ENCODE measurements at places on chromosomes 3 and 15. TPM values are rescaled to one million over a fixed set of nuclear protein-coding genes. Genes with fewer than 3 reads are reported as not detected.

The ARL6IP5 gene
- 48.9 TPM for total RNA-seq

The ROBO2 gene
- 82.4 TPM for total RNA-seq

The SNUPN gene
- 23.5 TPM for total RNA-seq

The EBLN2 gene
- 10.7 TPM for total RNA-seq

The DPPA4 gene
- total RNA-seq, result 87.7 TPM

The MOBP gene
- total RNA-seq, result not detected

The MFN1 gene
- total RNA-seq, result 64.7 TPM

The NOX5 gene
- 0.07 TPM for total RNA-seq

The SNTN gene
- not detected for total RNA-seq

The CIDEC gene
- total RNA-seq, result not detected

The XXYLT1 gene
- total RNA-seq, result 42.9 TPM

The APEH gene
- total RNA-seq, result 118 TPM

The SPTBN5 gene
- 2.7 TPM for total RNA-seq

The GP9 gene
- total RNA-seq, result not detected

The NPAP1 gene
- total RNA-seq, result 0.51 TPM

The DOCK3 gene
- total RNA-seq, result 21.4 TPM

The NEIL1 gene
- 64.5 TPM for total RNA-seq

The PRR23B gene
- not detected for total RNA-seq

Measured in mesothelial cell of epicardium (in vitro differentiated cells).